ENCODE measurements at places on chromosomes 5 and 9.
A peak's percentile ranks its signal among the peaks of the same experiment; 100 is the strongest.

DNA sequence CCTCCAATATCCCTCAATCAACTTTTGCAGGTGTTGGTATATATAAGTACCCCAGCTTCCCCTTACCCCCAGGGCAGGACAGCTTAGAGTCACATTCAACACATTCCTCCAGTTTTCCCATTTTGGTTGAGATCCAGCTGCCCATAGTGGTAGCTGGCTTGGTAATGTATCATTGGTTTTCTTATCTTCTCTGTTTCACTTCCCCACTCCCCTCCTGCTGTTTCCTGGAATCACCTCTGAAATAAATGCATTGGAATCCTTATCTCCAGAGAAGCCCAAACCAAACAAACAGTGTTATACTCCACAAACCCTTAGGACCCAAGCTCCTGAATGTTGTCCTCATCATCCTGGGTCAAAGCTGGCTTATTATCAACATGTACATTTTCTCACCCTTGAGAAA lies 184.8 kb downstream of the TMEM38B start:
- no peak for DNase-seq

- DNase-seq: no peak
Observed at GRCh38 chr5:96712100-96712746, 50.0 kb downstream of the CAST start.

DNA sequence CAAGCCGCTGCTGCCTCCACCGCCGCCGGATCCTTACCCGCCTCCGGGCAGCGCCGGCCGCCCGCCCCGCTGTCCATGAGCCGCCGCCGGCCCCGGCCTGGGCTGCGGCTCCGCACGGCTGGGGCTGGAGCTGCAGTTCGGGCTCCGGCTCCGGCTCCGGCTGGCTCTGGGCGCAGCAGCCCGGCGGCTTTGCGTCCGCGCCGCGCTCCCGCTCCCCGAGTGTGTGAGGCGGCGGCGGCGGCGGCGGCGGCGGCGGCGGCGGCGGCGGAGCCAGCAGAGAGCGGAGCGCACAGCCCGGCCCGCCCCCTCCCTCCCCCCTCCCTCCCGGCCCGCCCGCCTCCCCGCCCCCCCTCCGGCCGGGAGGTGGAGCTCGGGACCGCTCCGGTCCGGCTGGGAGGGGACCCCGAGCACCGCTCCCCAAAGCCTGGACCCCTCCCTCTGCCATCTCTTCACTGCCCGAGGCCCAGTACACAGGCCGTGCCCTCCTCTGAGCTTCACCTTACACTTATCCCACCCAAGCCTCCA lies at the start of gene PCDH1:
Gene PCDH1, minus strand, starts transcription at position 225 of the 525 bp plus-strand sequence. Its CDS starts 148 bp downstream, at position 77.
- DNase-seq: peak; percentile 72

DNA sequence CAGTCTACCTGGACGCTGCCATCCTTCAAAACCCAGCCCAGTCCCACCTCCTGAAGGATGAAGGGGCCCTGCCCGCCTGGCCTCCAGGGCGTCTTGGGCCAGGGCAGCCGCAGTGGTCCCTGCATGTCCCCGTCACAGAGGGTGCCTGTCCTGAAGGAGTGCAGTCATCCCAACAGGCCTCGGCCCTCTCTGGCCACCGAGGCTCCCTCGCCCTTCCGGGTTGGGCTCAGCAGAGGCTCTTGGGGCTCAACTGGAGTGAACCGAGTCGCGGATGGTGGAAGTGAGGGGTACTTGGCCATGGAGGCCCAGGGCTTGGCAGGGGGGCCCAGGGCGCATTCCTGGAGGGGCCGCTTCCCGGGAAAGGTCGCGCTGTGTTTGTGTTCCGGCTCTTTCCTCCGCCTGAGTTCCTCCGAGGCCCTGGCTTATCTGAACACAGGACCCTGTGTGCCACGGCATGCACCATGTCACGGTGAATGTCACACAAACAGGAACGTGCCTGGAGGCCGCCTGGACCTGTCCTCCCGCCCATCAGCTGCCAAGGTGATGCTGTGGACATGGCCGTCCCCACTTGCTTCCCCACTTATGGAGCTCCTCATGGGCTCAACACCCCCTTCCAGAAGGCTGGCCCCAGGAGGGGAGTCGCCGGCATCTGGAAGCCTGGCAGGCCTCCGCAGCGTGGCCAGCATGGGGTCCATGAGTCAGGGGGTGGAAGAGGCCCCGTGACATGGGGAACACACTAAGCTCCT lies 25.7 kb upstream of the OBP2B start:
- no peak for DNase-seq

DNA sequence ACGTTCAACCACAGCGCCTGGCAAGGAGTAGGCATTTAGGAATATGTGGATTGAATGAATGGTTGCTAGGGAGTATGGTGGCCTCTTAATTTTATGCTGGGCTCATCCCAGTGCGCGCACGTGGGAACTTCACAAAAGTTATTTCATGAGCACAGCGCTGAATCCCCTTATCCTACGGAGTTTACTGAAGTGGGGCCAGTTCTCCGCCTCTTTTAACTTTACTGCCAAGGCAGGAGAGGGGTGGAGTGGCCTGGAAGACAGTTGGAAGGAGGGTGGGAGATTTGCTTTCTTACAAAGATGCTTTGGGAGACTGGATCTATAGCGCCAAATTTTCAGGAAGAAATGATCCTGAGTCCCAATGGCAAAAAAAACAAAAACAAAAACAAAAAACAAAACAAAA lies 326.5 kb downstream of the SH3GL2 start:
- DNase-seq: peak; percentile 8

DNA sequence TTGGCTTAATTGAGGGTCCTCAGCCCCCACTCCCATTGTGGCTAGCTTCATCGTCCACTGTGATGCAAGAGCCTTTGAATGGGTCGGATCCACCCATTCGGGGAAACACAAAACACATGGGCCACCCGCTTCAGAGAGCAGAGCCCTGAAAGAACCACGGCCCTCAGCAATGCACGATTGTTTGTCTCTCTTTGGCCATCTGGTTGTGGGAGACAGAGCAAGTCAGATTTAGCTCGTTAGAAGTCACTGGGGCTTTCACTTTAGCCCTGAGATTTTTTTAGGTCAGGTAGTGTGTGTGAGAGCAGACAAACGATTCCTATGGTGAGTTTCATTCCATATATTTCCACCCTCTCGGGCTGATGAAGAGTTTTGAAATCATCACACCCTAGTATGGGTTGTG lies 12.9 kb upstream of the COL15A1 start:
- no peak for DNase-seq

DNA sequence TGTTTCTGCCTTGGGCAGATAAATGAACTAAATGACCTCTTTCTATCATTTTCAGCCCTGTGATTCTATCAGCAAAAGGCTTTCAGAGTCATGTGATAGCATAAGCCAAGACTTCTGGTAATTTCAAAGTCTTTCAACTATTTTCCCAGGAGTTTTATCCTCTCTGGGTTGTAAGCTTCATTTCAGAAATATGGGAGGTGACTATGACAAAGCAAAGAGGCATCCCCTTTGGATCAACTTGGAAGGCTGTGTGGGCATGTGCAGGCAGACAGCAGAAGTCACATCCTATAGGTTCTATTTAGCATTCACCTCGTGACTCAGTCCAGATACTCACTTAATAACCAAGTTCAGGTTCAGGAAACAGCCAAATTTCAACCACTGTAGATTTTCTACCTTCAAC lies 149.0 kb upstream of the FST start:
- DNase-seq: no peak

DNA sequence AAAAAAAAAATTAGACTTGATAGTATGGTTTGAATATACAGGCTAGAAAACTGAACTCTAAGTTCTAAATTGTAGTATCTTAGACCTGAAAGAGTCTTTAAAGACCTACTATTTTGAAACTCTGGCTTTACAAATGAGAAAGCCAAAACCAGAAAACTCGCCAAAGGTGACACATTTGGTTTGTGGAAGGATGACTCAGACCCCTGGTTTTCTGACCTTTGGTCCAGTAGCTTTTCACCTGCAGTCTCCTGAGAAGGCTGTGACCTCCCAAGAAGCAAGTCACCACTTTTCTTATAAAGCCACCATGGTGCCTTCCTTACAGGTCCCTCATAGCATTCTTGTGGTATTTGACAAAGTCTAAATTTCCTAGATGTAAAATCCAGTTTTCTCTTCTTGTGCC lies 102.1 kb upstream of the CEP78 start:
- no peak for DNase-seq

DNA sequence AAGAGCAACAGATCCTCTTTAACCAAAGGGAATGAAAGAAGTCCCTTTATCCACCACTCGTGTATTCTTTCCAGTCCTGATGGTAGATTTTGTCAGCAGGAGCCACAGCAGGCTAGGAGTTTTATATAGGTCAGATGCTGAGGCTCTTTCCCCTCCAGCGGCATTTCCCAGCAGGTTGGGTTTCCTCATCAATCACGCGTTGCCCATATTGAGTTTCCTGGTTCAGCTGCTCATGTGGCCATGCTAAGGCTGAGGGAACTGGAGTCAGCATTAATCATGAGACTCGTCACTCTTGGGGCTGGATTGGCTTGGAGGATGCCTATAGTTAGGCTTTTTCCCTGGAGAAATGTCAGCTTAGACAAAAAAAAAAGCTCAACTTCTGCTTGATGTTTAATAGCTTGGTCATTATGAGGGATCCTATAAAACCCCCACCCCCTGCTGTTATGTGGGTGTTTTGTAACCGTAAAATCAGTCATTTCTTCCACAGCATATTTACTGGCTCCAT lies 193.4 kb upstream of the GAS1 start:
- DNase-seq: no peak

DNA sequence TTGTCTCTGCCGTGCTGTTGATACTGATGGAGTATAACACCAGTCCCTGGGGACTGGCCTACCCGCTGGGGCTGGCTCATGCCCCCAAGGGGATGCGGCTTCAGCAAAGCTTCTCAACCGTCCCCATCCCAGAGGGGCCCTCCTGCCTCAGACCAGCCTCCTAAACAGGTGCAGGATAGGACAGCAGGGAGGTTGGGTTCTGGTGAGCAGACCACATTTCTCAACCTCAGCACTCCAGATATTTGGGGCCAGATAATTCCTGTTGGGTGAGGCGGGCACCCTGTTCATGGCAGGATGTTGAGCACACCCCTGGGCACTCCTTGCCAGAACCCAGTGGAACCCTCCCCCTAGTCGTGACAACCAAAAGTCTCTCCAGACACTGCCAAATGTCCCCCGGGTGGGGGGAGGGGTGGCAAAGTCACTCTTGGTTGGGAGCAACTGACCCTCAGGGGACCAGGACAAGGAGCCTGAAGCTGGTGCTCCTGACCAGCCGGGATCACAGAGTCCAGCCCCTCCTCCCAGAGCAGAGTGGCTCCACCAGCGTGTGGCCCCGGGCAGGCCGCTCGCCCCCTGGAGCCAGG lies 107.8 kb downstream of the ZNF354C start:
- DNase-seq: no peak

DNA sequence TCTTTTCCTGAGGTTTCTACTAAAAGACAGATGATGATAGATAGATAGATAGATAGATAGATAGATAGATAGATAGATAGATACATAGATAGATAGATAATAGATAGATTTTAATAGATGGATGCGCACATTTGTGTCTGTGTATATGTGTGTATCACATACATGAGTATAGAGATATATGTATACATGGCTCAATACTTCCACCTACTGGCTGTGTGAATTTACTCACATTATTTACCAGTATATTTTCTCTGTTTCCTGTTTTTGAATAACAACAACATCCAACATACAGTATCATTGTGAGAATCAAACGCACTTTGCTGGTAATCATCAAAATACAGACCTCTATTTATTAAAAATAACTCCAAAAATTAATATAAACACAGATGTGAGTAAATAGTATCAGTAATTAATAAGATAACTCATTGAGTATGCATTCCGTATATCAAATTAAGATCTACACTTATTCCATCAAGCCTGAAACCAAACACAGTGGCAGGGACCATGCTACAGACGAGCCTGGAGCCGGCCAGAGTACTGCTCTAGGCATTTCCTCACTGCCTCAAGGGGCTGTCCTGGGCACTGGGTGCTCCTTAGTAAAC lies 338.0 kb downstream of the SEMA5A start:
- peak; percentile 68 for DNase-seq

Data from hepatocyte (in vitro differentiated cells).